ENCODE measurements at places on chromosomes 3 and 15. TPM values are rescaled to one million over a fixed set of nuclear protein-coding genes. Genes with fewer than 3 reads are reported as not detected.

- no peaks in the 10 kb centered on the region for H3K27me3 ChIP-seq
- no peak overlapping the region for H3K27ac ChIP-seq
- DNase-seq, result no peak
- no peak overlapping the region for H3K4me3 ChIP-seq
Observed at GRCh38 chr3:189229196-189229828, 57.5 kb downstream of the TPRG1 start.

Gene FOXL2
- total RNA-seq, result not detected

DNA sequence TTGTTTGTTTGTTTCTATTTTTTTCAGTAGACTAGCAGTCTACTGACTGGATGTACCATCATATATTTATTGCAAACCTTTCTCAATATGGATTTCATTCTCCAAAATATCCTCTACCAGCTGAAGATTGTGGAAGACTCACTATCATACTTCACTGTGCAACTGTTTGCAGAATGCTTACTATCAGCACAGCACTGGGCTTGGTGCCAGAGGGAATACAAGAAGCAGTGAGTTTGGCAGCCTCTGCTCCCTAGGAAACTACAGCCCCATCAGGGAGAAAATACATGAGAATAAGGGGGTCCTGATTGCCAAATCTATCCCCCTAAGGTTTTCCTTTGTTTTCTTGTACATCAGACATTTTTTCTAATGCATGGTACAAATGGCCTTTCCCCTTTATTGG lies 27.5 kb downstream of the AQP9 start:
- H3K4me3 ChIP-seq, result no peak overlapping the region
- H3K4me1 ChIP-seq, result no peaks in the 10 kb centered on the region
- H3K27ac ChIP-seq, result no peak overlapping the region
- peak; percentile 14 for DNase-seq
- no peaks in the 10 kb centered on the region for H3K36me3 ChIP-seq

Gene DCP1A
- 19.3 TPM for total RNA-seq
